ENCODE measurements at places on chromosomes 4 and X. TPM values are rescaled to one million over a fixed set of nuclear protein-coding genes. Genes with fewer than 3 reads are reported as not detected.

- no peak for DNase-seq
Measured at GRCh38 chr4:56085275-56085674, 136.5 kb downstream of the CEP135 start.

GRCh38 chr4:117987464-117987863 lies 46.8 kb upstream of the NDST3 start:
- no peak for DNase-seq

GRCh38 chr4:80228460-80228859 lies 31.2 kb downstream of the PRDM8 start:
- no peak for DNase-seq

GRCh38 chr4:123386609-123387008 lies 10.0 kb upstream of the SPRY1 start:
- DNase-seq = no peak

GRCh38 chrX:9352243-9352642 lies 112.6 kb upstream of the TBL1X start:
- no peak for DNase-seq

DNA sequence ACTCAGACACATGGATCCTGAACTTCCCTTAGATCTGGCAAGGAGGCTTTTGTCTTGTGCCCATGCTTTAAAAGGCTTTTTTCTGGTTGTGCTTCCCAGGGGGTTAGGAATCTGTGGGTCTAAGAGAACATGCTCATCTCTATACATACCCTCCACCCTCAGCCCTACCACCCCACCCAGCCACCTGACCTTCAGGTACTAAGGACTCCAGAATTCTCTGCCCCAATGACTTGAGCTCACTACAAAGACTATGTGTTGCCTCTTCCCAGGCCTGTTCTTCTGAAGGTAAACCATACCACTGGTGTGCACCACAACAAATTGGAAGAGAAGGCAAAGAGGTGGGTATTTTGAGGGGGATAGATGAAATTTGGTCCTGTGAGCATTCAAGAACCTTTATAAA lies 167.3 kb upstream of the ETNPPL start:
- no peak for DNase-seq

- no peak for DNase-seq
Measured at GRCh38 chr4:177546745-177547144, 104.5 kb upstream of the AGA start.

DNA sequence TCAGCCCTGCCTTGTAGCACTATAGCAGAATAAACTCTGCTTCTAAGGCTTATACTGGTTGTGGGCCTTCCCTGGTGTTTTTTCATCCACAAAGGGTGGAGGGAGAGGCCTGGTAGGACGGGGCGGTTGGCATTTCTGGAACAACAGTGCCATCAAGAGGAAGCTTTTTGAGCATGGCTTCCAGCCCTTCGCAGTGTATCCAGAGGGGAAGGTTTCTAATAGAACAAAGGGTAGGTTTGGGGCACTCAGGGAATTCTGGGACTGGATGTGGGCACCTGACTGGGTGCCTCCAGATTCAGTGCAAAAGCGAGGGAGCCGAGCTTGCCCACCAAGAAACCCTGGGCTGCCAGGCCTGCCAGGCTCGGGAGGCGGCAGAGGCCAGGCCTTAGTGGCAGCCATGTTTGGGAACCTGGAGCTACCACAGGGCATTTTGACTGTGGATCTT lies 229.6 kb upstream of the AGTR2 start:
- DNase-seq = no peak

DNA sequence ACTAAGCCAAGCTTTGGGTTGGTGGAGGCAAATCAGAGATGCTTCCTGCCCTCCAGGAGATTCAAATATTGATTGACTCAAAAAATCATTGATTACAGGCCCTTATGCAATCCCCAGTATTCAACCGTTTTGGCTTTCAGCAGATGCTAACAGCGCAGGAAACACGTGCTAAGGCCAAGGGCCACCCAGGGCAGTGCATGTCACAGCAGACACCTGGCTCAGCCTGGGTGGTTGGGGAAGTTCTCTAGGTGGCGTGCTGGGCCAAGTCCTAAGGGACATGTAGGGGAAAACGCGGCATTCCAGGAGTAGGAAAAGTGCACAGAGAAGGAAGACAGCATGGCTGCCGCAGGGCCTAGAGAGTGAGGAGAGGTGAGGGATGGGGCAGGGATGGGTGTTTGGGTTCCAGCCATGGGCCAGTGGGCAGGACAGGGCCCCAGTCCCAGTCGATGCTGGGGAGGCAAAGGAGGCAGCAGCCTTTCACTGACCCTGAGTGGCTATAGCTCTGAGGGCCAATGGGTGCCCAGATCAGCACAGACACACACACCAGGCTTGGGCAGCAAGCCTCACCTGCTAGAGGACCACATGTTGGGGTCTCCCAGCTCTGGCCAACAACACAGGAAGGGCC lies 239.1 kb downstream of the EVC2 start:
- no peak for DNase-seq

DNA sequence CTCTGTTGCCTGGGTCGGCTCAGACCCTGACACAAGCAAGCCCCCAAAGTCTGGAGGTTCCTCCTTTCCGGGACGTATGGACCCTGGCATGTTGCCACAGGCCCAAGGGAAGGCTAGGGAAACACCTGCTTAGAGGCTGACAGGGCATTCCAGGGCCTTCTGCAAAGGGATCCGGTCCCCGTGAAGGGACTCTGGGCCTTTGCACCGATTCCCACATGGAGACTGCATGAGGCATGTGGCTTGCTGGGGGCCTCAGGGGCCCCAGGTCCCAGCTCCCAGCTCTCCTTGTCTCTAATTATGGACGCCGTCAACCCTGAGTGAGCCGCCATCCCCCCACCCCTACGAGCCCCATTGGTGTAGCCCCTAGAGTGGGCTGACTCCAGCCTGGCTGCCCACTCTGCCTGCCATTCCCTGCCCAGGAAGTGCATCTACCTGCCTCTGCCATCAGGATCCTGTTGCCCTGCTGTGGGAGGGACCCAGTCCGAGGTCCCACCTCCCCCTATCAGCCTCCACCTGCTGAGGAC lies 4.2 kb upstream of the RGS12 start:
- no peak for DNase-seq

DNA sequence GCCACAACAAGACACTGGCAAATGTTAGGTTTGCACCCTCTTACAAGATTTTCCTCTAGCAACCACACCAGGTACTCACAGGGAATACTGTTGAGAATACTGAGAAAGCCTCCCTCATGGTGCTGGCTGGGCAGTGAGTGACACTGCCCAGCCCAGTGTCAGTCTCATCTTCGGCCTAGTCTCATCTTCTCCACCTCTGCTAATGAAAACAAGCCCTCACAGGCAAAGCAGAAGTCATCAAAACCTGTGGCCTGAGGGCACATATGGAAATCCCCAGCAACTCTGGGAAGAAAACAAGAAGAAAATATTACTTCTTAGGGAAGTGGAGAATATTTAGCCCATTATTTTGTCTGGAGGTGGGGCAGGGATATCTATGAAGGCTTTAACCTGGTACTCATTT lies 7.9 kb upstream of the ADAM29 start:
- no peak for DNase-seq

GRCh38 chr4:121740796-121741409 lies 24.1 kb downstream of the SMIM43 start:
- no peak for DNase-seq

- no peak for DNase-seq
Measured at GRCh38 chrX:119809185-119809666, 17.8 kb upstream of the RPL39 start.

GRCh38 chr4:67762086-67762485 lies 7.9 kb upstream of the GNRHR start:
- DNase-seq = no peak

- DNase-seq = no peak
Measured at GRCh38 chrX:30592831-30593230, 15.3 kb upstream of the TASL start.

GRCh38 chrX:4243759-4244158 lies 530.3 kb upstream of the PRKX start:
- no peak for DNase-seq

DNA sequence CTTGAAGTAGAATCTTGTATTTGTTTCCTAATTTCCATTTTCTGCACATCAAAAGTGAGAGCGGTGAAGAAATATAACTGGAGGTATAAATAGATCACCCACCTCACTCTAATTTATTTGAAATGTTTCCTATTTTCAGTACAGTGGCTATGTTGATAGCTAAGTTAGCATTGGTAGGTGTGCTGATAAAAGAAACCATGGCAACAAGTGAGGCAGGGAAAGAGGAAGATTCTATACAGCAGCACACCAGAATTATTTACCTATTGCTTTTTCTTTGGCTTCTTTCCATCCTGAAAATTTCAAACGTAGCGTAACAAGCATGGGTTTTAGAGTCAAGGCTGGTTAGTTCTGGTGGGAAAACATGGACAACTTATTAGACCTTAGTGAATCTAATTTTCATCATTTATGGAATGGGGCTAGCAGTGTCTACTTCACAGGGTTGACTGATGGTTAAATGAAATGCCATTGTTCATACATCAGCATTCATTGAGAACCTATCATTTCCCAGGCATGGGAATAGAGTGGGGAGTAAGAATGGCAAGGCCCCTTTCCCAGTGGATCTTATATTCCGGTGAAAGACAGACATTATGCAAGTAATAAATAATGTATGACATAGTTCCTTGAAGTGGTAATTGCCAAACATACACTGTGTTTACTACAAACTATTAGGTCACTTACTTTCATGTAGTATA lies 30.6 kb upstream of the CTSO start:
- DNase-seq = no peak

- DNase-seq = no peak
Measured at GRCh38 chr4:100754751-100755150, 236.9 kb upstream of the EMCN start.

DNA sequence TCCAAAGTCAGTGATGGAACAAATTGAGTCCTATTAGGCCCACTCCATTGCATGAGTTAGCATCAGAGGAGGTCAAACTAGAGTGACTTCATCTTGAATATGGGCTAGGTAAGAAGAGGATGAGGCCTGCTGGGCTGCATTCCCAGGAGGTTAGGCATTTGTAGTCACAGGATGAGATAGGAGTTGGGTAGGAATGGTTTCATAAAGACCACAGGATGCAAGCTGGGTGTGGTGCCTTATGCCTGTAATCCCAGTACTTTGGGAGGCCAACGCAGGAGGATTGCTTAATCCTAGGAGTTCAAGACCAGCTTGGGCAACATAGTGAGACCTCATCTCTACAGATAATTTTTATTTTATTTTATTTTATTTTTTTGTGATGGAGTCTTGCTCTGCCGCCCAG lies 26.8 kb downstream of the PDGFRA start:
- DNase-seq = no peak

The CDX4 gene
- total RNA-seq = not detected

The TRIM60 gene
- not detected for total RNA-seq

The HS3ST1 gene
- total RNA-seq = 1.4 TPM

The SLIT2 gene
- total RNA-seq = 12.1 TPM

The ABRAXAS1 gene
- 6.3 TPM for total RNA-seq

The DOK7 gene
- total RNA-seq = 35.5 TPM

The MAGEA12 gene
- total RNA-seq = not detected

The CPLX1 gene
- total RNA-seq = 3.1 TPM

The KLF8 gene
- 3.1 TPM for total RNA-seq

The CT45A7 gene
- total RNA-seq = not detected

The GLA gene
- 12.6 TPM for total RNA-seq

The LSM6 gene
- 14.8 TPM for total RNA-seq

The PRR32 gene
- total RNA-seq = 0.57 TPM
